AML-193 (cell line): ENCODE measurements at places on chromosomes 2 and 18.

GRCh38 chr2:143545949-143546255, 416.7 kb downstream of the ARHGAP15 start:
- DNase-seq: no peak

GRCh38 chr2:26883956-26884355, 36.0 kb downstream of the DPYSL5 start:
- DNase-seq: no peak

DNA sequence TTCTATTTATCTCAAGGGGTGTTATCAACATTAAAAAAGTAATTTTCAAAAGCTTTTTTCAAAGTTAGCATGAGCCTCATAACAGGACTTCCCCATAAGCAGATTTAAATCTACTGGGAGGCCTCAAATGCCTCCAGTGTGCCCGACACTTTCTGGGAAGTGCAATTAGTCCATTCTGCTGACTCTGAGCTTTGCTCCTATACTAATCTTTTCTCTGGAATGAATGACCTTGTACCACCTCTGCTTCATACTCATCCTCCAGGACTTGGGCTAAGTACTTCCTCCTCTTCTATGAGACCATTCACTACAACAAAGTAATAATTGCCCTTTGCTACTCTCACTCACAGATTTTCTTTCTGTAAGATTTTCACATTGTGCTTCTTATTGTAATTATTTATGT, 111.1 kb downstream of the RIT2 start:
- DNase-seq: no peak

DNA sequence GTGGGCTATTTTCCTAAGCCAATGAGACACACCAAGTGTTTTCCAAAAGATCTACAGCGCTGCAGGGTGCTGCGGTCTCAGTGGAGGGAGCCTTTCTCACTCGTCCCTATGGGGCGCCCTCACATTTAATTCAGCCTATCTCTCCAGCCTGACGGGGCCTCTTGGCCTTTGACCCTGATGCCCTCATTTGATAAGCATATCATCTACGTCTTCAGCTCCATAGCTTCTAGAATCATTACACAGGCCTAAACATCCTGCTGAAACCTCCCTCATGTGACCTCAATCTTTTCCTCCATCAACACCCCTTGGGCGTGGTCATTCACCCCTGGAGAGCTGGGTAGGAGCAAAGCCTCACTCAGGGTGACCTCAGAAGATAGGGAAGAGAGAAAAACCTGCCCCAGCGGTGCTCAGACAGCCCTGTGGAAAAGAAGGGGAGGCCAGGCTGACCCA, 57.4 kb downstream of the CYP26B1 start:
- no peak for DNase-seq

- no peak for DNase-seq
Measured at GRCh38 chr2:102100371-102101096, 42.0 kb upstream of the IL1R1 start.

- no peak for DNase-seq
Measured at GRCh38 chr2:202932425-202933138, 20.5 kb downstream of the CARF start.

DNA sequence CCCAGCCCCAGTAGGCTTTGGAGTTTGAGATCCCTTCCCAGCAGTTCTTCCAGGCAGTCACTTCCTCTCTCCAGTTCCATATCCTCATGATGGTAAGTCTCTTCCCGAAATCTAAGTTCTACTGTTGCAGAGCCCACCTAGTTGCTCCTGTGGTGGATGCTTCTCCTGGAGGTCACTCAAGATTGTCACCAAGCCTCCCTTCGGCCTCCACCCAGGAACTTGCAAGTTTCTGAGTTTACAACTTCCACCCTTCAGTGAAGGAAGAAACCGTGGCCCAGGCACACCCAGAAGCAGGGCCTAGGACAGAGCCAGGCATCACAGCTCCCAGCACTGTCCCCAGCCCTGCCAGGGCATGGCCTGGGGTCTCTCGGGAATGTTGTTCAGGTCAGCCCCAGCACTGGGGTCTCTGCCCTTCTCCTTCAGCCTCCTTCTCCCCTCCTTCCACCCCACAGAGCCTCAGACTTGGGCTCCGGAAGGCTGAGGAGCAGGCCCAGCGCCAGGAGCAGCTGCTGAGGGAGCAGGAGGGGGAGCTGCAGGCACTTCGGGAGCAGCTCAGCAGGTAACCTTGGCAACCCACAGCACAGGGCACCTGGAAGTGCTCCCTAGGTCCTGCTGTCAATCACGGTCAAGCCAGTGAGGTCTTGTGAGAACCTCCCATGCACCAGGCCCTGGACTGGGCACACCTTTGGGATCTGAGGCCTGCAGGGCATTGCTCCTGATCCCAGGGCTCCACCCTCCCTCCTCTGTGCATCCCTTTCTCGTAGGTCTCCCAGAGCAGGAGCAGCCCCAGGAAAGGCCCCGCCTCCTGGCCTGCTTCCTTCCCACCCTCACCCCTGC, 7.1 kb downstream of the RUFY4 start:
- DNase-seq: no peak

- no peak for DNase-seq
Measured at GRCh38 chr2:1742301-1742680, 2.0 kb downstream of the PXDN start.

GRCh38 chr18:22536558-22536957, 118.8 kb upstream of the CTAGE1 start:
- no peak for DNase-seq

- no peak for DNase-seq
Measured at GRCh38 chr2:68577183-68577582, 66.2 kb upstream of the PROKR1 start.

- DNase-seq: no peak
Measured at GRCh38 chr2:37084797-37085196, 479 bp downstream of the GPATCH11 start.

GRCh38 chr18:9901377-9901776, 12.4 kb upstream of the VAPA start:
- DNase-seq: no peak

DNA sequence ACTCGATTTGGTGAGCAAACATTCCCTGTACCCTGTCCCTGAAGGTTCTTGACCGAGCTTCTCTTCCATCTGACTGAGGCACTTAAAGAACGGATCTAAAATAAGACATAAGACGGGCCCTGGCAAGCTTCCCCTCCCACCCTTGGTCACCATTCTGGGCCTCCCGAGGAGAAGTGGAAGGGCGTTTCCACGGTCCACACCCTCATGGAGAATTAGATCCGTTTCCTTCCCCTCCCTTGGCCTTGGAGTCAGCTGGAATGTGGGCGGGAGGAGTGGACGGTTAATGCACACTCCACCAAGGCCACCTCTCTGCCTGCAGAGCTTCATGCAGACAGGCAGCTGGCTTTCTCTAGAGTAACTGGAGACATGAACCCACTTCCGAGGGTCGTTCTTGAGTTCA, 257.3 kb upstream of the APCDD1 start:
- DNase-seq: no peak

- DNase-seq: no peak
Measured at GRCh38 chr18:58955738-58956137, 91.1 kb downstream of the ZNF532 start.

DNA sequence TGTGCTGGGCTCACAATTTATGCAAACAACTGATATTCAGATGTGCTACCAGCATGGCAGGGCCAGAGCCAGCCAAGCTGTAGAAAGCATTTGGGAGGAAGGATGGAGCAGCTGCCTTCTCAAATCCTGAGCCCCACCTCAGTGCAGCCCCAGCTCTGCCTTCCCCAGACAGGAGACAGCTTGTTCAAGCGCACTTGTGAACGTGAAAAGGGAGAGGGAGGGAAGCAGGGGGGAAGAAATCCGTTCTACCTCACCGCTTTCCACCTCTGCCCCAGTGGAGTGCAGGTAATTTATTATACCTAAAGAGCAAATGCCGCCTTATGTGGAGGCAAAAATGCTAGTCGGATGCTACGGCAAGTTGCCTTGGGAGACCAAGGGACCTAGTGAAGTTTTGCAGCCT, 66.0 kb upstream of the SLC14A2 start:
- DNase-seq: no peak

DNA sequence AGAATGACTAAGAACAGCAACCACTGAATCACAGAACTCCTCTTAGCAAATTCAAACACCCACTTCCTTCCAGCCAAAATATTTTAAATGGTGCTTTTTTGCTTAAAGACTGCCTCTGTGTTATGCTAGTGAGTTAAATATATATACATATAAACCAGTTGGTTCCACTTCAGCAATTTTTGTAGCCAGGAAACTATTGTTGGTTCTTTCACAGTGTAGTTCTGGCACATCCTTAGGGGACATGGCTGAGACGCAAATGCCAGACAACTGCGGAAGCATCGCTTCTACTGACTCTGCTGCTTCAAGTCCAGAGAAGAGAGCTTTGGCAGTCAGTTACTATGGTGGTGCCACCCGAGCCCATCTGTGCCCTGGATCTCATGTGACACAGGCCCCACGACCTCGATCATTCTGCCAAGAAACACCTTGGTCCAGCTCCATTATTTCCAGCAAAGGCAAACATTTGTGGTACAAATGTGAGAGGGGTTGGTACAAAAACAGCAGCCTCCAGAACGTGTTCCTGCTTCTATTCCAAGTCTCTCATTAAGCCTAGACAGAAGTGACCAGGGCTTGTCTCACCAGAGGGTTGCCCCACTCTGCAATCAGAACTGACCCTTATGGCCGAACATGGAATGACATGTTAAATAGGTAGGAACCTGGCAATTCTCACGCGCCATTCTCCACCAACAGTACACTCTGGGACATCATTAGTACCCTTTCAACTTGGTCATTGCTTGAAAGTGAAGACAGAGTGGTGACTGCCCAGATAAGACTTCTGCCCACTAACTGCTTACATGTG, 117.8 kb upstream of the NRP2 start:
- no peak for DNase-seq

GRCh38 chr2:203534621-203535077, 452 bp downstream of the RAPH1 start:
- DNase-seq: no peak

GRCh38 chr2:15580451-15580850, 11.2 kb upstream of the DDX1 start:
- no peak for DNase-seq

GRCh38 chr18:63149302-63149587, 170.3 kb downstream of the BCL2 start:
- no peak for DNase-seq

- no peak for DNase-seq
Measured at GRCh38 chr18:13804305-13804704, 19.6 kb upstream of the MC5R start.

GRCh38 chr2:30436859-30437435, 10.1 kb upstream of the LCLAT1 start:
- DNase-seq: no peak

DNA sequence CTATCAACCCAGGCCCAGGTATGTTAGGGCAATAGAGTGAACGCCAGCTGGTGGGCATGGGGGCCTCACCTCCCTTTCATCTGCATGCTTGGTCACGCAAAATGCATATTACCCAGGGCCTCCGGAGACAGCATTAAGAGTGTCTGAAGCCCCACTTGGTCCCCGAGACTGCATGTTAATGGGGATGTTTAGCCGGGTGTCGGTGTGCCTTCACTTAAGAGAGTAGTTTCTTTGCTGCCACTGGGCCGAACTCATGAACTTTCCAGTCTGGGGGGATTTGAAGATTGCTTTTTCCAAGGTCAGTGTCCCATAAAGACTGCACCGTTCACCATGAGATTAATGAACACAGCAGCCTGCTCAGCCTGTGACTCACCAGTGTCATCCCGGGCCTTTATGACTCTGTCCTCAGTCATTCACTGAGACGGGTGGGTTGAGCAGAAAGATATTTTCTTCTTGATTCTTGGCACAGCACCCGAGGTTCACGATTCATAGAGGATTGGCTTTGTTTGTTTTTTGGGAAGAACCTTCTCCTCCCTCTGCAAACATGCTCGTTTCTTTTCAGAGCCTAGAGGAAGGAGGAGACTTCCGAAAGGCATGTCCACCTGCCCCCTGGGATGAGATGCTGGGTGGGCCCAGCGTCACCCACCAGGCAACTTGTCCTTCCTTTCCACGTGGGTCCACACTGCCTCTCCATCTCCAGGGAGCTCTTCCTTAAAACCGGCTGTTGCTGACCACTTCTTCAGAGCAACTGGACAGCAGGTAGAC, 199.1 kb downstream of the GLI2 start:
- DNase-seq: no peak

DNA sequence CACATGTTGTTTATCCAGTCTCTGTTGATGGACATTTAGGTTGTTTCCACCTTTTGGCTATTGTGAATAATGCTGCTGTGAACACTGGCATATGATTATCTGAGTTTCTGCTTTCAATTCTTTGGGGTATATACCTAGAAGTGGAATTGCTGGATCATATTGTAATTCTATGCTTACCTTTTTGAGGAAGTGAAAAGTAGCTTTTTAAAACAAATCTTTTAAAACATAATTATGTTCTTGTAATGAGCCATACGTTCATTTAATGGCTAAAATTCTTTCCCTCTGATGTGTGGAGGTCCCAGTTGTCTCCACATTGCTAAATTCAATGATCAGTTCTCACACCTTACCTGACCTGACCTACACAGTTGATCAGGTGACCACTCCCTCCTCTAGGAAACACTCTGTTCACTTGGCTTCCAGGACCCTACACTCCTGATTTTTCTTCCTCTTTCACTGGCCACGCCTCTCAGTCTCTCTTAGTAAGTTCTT, 27.8 kb upstream of the SERTAD2 start:
- peak; percentile 20 for DNase-seq

DNA sequence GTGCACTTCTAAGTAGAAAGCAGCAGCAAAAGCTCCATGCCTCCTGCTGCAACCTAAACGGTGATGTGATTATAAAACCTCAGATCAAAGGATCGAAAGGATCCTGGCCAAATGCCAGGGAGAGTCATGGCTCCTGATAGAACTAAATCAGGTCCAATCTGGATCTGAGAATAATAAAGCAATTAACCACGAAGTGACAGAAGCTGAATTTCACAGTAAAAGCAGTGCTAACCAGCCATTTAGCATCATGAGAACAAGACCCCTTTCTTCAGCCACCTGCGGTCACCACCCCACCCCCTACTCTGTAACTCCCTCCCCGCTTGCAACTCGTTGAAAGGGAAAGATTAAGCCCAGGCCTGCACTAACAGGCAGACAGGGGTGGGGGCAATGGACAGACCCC, 748.7 kb downstream of the BCL11A start:
- DNase-seq: no peak
